Suppressor macrophage treated with lipopolysaccharide for 4 hours (primary cell): ENCODE measurements at places on chromosomes 1 and 21.

DNA sequence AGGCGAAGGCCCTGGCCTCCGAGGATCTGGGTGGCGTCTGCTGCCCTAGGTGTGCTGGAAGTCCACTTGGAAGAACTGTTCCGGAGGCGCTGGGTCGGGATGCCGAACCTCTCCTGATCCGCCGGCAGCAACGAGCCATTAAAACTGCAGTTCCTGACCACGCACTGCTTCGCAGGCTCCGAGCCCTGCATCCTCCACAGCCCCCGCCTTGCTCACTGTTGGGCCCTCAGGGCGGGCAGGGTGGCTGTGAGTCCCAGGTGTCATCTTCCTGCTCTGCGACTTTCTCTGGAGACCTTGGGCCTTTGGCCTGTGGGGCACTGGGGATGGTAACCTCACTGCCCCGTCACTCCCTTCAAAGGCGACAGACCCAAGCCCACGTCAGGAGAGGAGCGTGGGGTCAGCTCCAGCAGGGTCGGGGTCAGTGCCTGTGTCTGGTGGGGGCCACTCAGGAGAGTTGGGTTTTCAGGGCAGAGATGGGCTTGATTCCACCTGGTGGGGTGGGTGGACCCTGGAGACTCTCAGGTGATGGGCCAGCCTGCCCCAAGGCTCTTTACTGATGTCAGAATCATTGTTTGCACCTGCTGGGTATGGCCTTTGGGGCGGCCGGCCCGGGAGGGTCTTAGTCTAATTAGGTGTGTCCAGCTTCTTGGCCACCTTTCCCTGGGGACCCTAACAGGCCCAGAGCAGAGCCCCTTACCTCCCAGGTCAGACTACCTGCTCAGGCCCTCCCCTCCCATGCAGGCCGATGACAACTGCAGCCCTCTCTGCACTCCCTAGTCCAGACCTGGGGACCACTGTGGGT, 3.1 kb downstream of the PRXL2B start:
- no peak for DNase-seq

- no peak for DNase-seq
These were observed 27.4 kb downstream of the MORC3 start for GRCh38 chr21:36347278-36347961.

DNA sequence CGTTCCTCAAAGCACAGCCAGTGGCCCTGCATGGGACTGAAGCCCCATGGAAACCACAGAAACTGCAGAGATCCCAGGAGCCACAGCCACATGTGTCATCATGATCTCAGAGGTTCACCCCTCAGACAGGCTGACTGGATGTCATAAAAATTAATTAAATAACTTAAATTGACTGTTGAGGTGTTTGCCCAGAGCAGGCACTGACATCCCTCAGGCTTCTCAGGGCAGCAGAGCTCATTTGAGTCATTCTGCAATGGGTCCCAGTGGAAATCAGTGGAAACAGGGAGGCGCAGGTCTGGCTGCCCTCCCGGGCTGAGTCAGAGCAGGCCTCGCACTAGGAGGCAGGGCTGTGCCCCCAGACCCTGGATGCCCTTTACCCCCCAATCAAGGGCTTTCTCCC, 135.1 kb downstream of the CDC7 start:
- no peak for DNase-seq

DNA sequence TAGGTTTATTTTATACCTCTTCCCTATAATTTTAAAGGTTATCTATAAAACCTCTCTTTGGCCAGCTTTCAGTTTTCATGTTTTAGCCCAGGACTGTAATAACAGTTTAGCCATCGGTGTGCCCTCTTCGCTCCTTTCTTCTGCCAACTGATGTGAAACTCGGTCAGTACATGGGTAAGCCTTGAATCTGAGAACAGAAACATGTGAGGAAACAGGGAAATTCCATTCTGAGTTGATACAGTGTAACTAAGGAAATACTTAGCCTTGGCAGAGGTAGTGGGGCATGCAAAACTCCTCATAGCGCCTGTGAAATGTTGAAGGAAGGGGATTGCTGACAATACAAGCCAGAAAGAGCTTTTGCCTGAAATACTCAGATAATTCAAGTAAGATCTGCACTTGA, 465.2 kb downstream of the NCAM2 start:
- no peak for DNase-seq

- DNase-seq = peak; percentile 66
These were observed 3.9 kb upstream of the IFNLR1 start for GRCh38 chr1:24190983-24191461.

GRCh38 chr1:56964349-56965017, 1.3 kb downstream of the C8B start:
- no peak for DNase-seq

- DNase-seq = no peak
These were observed 136.5 kb upstream of the KCNK1 start for GRCh38 chr1:233477359-233477758.

DNA sequence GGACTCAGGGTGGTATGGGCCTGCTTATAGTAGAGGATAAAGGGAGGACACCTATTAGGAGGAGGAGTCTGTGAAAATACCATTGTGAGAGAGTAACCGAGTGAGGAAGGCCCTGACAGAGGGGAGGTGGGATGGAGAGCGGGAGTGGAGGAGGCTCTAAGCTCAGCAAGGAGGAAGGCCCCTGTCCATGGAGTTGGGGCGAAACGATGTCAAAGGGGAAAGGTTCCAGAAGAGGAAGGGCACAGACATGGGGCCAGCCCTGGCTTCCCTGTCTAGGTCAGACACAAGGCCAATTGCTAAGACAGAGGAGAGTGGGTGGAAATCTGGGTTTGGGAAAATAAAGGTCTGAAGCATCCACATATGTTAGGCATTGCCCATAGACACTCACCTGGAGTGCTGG, 44.2 kb downstream of the ELK4 start:
- no peak for DNase-seq

DNA sequence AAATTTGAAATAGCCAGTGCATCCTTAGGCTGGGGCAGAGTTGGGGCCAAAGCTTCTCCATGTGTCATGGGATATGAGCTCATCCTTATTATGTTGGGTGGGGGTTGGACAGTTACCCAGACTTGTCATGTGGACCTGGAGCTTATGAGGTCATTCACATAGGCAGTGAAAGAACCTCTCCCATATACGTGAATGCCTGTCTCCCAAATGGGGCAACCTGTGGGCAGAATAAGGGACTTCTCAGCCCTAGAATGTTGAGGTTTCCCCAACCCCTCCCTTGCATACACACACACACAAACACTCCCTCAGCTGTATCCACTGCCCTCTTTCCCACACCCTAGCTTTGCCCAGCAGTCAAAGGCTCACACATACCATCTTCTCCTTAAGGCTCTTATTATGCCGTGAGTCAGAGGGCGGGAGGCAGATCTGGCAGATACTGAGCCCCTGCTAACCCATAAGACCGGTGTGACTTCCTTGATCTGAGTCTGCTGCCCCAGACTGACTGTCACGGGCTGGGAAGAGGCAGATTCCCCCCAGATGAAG, 2.3 kb upstream of the IVL start:
- DNase-seq = peak; percentile 7

GRCh38 chr1:157189986-157190982, 52.1 kb upstream of the ETV3 start:
- DNase-seq = no peak

DNA sequence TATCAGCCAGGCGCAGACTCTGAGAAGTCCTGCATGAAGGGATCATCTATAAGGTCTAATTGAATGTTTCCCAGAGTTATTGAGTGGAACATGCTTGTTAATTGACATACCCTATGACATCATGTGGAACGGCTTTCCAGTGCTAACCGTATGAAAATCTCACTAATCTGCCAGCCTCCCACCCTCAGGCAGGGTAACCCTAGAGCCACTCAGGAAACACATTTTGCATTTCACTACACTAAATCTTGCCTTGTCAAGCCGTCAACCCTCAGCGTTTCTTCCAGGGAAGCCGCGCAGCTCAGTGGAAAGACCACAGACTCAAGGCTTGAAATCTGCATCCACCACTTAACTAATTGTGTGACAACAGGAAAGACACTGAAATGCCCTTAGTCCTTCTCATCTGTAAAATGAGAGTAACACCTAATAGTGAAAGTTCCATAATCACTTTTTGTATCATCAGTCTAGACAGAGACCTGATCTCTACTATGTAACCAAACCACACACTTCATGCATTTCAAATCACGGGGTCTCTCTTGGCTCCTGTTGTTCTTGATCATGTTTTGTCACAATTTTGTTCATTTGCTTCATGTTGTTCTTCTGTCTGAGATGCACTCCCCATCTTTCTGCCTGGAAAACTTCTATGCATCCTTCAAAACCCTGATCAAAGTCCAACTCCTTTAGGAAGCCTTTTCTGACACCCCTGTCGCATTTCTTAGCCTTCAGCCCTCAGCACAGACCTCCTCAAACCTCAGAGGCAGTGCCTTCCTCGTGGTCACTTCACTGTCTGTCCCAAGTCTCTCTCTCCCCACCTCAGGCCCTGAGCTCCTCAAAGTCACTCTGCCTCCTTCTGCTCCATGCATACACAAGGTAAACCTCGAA, 246.5 kb downstream of the TOMM20 start:
- DNase-seq = no peak

GRCh38 chr1:152886085-152886484, 8.0 kb downstream of the SMCP start:
- no peak for DNase-seq

DNA sequence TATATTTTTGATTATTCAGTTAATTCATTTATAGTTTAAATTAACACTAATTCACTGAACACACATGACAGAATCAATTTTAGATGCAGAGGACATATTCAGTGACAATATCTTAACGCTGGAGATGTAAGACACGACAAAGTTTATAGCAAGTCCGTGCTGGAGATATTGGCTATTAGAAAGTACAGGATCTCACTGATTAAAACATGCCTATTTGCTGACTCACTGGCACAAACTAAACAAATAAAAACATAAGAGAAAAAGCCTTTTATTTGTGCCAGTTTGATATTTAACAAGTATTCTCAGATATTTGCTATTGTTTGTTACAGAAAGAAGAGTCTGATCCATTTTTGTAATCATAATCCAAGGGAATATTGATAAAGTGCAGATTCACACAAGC, 1122.9 kb upstream of the B3GALT2 start:
- DNase-seq = no peak

GRCh38 chr1:92356956-92357355, 58.1 kb downstream of the RPAP2 start:
- DNase-seq = peak; percentile 45

DNA sequence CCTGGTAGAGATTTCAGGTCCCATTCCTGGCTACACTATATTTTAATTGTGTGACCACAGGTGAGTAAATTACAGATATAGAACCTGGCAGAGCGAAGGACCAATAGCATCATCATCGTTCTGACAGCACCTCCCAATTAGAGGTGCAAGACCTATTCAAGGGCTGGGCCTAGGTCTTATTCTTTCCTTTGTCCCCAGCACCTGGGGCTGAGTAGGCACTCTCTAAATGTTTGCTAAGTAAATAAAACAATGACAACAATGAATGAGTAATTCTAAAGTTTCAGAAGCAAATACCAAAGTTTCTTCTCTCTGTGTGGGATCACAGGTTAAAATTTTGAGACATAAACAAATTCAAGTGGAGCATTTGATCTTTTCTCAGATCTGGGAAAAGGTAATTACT, 32.7 kb downstream of the BEND5 start:
- DNase-seq = no peak

DNA sequence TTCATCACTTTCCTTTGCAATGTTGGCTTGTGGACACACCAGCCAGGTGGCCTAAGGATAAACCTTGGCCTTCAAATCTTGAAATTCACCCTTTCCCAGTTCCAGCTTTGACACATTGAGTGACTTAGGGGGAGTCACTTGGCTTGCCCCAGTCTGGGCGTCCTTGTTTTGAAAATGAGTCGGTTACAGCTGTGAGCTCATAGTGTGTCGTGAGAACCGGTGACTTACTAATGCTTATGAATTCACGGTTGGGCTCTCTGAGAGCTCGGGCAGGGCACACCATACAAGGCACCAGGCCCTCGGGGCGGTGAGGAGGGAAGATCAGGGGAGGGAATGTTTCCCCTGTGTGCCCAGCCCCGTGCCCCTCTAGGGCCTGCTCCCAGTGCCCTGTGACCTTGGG, 126.9 kb upstream of the TMPRSS2 start:
- DNase-seq = no peak

GRCh38 chr1:119007339-119007669, 19.2 kb upstream of the TBX15 start:
- DNase-seq = no peak

- DNase-seq = no peak
These were observed 554.6 kb downstream of the PLA2G4A start for GRCh38 chr1:187383366-187383765.

DNA sequence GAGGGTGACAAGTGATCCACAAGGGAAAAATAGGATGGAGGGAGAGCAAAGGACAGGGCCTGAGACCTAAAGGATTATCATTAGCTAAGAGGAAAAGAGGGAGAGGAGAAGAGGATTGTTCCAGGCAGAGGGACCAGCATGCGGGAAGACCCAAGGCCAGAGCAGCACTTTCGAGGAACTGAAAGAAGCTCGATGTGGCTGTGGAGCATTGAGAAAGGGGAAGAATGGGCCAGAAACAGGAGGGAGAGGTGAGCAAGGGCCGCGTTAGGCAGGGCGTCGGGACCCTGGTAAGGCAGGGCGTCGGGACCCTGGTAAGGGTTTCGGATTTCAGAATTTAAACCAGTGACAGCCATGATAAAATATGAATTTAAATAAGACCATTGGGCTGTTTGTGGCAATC, 22.8 kb upstream of the CSF1 start:
- peak; percentile 72 for DNase-seq
